ENCODE measurements at places on chromosomes 1 and 21.

DNA sequence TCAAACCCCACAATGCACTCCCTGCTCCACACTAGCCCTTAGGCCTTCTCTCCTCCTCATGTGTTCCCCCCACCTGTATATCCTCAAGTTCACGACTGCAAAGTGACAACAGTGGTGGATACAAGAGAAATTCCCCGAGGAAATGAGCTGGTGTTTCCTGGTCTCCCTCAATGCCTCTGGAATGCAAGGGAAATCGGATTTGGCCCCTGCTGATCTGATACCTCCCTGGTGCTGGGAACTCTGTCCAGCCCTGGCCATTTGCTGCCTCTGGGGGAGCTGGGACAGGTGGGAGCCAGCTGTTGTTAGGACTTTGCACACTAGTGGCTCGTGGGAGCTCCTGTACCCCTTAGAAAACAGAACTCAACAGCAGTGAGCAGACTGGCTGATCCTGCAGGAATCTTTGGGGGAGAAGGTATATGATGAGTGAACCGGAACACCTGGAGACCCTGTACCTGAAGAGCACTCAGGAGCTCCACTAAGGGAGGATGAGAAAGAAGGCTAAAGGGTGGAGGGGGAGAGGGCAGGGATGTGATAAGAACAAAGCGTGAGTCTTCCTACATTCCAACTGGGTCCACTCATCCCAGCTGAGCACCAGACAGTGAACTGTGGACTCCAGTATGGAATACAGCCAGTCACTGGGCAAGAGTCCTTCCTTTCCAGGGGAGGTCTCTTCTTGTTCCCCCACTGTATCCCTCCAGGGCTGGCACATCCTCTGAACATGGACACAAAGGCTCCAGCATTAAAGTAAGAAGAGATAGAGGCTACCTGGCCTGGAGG lies 69.3 kb downstream of the PLXNA2 start:
- no peak for DNase-seq

- DNase-seq, result no peak
These were observed 89.4 kb downstream of the SDCCAG8 start for GRCh38 chr1:243345205-243345604.

GRCh38 chr1:158176399-158176798 lies 4.3 kb upstream of the CD1D start:
- DNase-seq, result no peak

- no peak for DNase-seq
These were observed 66.9 kb downstream of the PRDM16 start for GRCh38 chr1:3135744-3136455.

- no peak for DNase-seq
These were observed 53.5 kb downstream of the MRPL37 start for GRCh38 chr1:54253480-54253879.

- no peak for DNase-seq
These were observed 7.2 kb downstream of the INKA2 start for GRCh38 chr1:111731956-111732355.

GRCh38 chr1:12201352-12202189 lies 28.3 kb upstream of the VPS13D start:
- DNase-seq, result peak; percentile 59

- no peak for DNase-seq
These were observed 23.3 kb upstream of the CDK18 start for GRCh38 chr1:205481218-205481617.

DNA sequence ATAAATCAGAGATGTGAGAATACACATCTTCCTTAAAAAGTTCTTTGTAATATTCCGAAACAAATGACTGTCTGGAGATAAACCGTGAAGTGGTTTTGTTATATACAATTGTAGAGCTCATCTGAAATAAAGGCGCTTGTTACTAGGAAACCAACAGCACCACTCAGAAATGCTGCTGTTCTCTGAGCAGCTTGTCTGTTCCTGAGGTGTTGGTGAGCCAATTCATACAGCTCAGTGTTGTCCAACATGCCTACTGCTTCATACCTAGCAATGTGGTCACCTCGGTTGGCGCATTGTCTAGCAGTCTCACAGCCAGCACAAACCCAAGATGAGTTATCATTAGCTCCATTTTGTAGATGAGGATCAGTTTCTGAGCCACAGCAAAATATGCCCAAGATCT lies 44.4 kb downstream of the GFI1 start:
- DNase-seq, result no peak

DNA sequence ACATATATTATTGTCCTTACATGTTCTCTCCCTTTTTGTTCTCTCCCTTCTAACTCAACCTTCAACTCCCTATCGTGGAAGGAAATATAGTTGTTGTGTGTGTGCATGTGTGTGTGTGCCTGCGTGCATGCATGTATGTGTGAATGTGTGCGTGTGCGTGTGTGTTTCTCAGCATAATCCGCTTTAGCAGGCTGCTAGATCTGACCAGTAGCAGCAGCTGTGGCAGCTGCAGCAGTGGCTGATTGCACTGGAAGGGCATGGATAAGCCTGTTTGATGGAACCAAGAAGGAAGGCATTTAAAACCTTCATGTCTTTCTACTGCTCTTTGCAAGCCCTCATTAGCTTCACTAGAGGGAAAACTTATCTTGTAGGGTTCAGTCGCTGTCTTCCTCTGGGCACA lies 65.6 kb upstream of the IRF2BP2 start:
- no peak for DNase-seq

DNA sequence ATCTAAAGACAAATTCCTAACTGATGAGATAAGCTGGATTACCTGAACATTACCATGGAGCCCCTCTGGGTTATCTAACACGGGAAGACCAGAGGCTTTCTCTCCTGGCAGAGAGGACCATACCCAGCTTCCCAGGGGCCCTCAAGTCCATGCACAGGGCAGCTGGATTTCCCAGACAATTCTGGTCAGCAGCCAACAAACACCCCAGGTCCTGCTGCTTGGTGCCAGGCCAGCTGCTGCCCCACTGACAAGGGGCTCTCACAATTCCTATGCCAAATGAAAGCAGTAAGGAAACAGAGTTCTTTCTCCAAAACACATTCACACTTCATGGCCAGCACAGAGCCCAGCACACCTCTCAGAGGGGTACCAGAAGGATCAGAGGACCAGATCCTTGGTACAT lies 114.2 kb downstream of the HLCS start:
- no peak for DNase-seq

GRCh38 chr21:35309316-35309715 lies 260.2 kb upstream of the RUNX1 start:
- DNase-seq, result no peak

GRCh38 chr1:179875596-179876299 lies 1.9 kb downstream of the TOR1AIP2 start:
- DNase-seq, result no peak

DNA sequence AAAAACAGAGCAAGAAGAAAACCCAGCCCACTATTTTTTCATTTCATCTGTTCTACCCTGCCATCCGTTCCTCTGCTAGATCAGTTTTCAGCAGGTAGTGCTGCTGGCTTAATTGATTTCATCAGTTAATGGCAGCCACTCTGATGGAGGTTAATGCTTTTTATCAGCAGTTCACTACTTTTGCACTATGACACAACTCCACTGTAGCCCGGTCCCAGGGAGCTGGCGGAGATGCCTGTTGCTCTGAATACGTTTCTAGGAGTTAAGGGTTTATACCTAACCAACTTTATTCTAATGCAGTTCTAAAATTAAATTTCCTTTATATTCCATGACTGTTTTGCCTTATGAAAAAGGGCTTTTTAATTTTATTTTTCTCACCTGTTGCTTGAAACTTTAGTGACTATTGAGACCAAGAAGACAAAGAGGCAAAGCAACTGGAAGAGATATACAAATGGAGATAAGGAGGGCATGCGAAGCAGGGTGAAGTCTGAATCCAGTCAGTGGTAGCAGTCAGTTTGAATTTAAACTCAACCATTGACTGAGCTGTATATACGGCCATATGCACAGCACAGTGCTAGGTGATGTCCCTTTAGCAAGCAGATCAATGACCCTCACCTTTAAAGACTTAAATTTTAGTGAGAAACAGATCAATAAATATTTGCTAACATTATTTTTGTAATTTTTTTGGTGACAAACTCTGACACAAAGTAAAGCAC lies 477.9 kb downstream of the LMO4 start:
- no peak for DNase-seq

DNA sequence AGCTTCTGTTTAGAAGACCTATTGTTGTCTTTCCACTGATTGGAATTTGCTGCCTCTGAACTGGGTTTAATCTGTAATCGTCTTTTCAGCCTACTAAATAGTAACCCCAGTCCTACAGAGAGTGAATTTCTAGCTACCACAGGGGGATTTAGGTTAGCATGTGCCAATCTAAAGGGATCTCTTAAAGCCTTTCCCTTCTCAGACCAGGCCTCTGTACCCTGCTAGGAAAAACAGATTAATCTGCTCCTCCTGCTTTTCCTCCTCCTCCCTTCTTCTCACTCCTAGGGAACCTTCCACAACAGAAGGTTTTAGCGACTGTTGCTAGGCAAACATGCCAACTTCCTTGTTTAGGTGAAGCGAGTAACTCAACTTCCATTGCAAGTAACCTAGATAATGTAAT lies 1.3 kb upstream of the RC3H1 start:
- no peak for DNase-seq

- no peak for DNase-seq
These were observed 32.5 kb downstream of the THRAP3 start for GRCh38 chr1:36256558-36257374.

- DNase-seq, result peak; percentile 38
These were observed 5.8 kb downstream of the TTC13 start for GRCh38 chr1:230972855-230973271.

Data from stimulated activated naive CD8-positive, alpha-beta T cell treated with anti-CD3 and anti-CD28 coated beads, Interleukin-15, Interleukin-2, amounts not matched to agents 100 U/mL and 50 U/mL, for 24 hours (primary cell).